Calu3 (cell line): ENCODE measurements at places on chromosomes 2 and 18.

DNA sequence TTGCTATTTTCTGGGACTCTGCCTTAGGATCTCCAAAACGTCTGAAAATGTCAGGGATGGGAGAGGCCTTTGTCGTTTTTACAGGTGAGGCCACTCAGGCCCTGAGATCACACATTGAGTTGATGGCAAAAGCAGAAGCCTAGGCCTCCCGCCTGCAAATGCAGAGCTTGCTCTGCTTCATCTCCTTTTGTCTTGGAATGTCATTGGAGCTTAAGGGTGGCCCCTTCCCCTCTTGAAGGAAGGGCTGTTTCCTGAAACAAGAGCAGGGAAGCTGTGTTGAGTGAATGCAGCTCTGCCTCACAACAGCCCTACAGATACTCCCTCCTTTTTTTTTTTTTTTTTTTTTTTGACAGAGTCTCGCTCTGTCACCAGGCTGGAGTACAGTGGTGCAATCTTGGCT is 123.5 kb downstream of the GLI2 start:
- no peaks in the 10 kb centered on the region for H3K36me3 ChIP-seq
- H3K27ac ChIP-seq = no peak overlapping the region
- no peak for DNase-seq
- peaks cover 9% of the 10 kb centered on the region for H3K4me1 ChIP-seq
- H3K27me3 ChIP-seq = no peaks in the 10 kb centered on the region

DNA sequence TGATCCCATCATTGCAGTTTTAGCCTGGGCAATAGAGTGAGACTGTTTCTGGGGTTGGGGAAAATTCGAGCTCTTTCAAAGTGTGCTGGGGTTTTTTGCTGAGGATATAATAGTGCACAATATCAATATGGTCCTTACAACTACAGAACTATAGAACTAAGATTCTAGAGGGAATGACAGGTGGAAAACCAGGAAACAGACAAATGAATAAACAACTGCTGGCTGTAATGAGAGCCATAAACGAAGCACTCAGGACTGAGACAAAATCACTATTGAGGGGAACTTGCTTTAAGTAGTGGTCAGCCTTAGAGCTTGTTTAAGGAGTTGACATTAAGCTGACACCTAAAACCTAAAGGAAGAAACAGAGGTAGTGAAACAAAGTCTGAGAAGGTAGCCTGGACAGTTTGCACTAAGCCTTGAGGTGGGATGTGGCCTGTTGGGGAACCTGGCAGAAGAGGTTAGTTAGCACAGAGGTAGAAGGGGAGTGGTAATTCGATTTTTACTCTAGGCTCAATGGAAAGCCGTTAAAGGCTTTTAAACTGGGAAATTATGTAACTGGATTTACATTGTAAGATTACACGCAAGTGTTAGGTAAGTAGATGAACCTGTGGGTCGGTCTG is 33.8 kb downstream of the LCLAT1 start:
- no peaks in the 10 kb centered on the region for H3K27me3 ChIP-seq
- H3K4me1 ChIP-seq = peaks cover 25% of the 10 kb centered on the region
- H3K27ac ChIP-seq = peak overlapping the region; percentile 85
- H3K4me3 ChIP-seq = peak overlapping the region; percentile 63

DNA sequence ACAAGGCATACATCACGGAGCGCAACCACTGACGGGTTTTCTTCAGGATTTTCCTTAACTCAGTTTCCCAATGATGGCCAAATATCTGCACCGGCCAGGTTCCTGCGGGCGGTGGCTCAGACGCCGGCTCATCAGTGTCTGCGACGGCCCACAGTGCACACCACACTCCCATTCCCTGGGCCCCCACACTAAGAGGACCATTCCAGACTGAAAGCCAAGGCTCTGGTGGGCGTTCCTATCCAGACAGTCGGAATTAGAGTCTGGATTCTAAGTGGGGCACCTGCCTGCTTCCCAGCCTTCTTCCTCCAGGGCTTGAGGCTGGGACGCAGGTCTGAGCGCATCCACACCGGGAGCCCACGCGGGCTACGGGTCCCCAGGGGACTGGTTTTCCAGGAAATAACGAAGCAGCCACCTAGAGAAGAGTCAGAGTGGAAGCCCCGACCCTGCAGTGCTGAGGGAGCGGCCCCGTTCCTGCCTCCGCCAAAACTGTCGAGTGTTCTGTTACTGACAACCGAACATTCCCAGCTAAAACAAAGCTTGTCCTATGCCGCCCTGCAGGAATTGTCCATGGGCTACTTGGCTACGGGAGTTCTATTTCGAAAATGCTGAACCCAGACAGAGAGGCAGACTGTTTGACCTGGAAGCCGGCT is 75.3 kb downstream of the TMEM18 start:
- no peak for DNase-seq
- no peaks in the 10 kb centered on the region for H3K27me3 ChIP-seq
- no peak overlapping the region for H3K4me3 ChIP-seq
- H3K27ac ChIP-seq = no peak overlapping the region
- peaks cover 18% of the 10 kb centered on the region for H3K4me1 ChIP-seq
- H3K36me3 ChIP-seq = peaks cover 13% of the 10 kb centered on the region

GRCh38 chr2:10721396-10722251 is at the start of gene ATP6V1C2:
ATP6V1C2 (plus strand) TSS chr2:10721630; CDS start chr2:10722850, 1,220 bp downstream.
- DNase-seq = peak; percentile 66
- peak within 1 kb of the TSS; percentile 69 for H3K4me3 ChIP-seq
- peaks cover 53% of the 10 kb centered on the region for H3K27me3 ChIP-seq
- H3K36me3 ChIP-seq = no peaks in the 10 kb centered on the region
- no peak within 1 kb of the TSS for H3K27ac ChIP-seq

GRCh38 chr18:34158881-34159690 is 65.6 kb downstream of the NOL4 start:
- peaks cover 3% of the 10 kb centered on the region for H3K4me1 ChIP-seq
- H3K4me3 ChIP-seq = no peak overlapping the region
- H3K27ac ChIP-seq = no peak overlapping the region
- no peaks in the 10 kb centered on the region for H3K27me3 ChIP-seq
- DNase-seq = no peak

DNA sequence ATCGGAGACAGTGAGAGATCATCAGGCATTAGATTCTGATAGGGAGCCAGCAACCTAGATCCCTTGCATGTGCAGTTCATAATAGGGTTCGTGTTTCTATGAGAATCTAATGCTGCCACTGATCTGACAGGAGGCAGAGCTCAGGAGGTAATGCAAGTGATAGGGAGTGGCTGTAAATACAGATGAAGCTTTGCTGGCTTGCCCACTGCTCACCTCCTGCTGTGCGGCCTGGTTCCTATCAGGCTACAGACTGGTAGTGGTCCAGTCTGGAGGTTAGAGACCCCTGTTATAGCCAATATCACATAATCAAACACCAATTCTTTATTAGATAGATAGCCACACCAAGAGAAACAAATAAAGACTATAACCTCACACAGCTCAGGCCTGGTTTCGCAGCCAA is 51.0 kb upstream of the NBEAL1 start:
- H3K36me3 ChIP-seq = peaks cover 4% of the 10 kb centered on the region
- H3K4me3 ChIP-seq = no peak overlapping the region
- no peak overlapping the region for H3K27ac ChIP-seq

- H3K27me3 ChIP-seq = peaks cover 14% of the 10 kb centered on the region
- H3K27ac ChIP-seq = peak overlapping the region; percentile 50
- H3K4me1 ChIP-seq = peaks cover 15% of the 10 kb centered on the region
- no peaks in the 10 kb centered on the region for H3K36me3 ChIP-seq
- no peak overlapping the region for H3K4me3 ChIP-seq
Observed at GRCh38 chr2:130869441-130870160, 32.9 kb downstream of the ARHGEF4 start.

- H3K4me3 ChIP-seq = no peak overlapping the region
- no peaks in the 10 kb centered on the region for H3K4me1 ChIP-seq
- no peak for DNase-seq
- H3K36me3 ChIP-seq = no peaks in the 10 kb centered on the region
- H3K27ac ChIP-seq = no peak overlapping the region
- H3K27me3 ChIP-seq = no peaks in the 10 kb centered on the region
Observed at GRCh38 chr2:103594823-103595222, 833.0 kb downstream of the TMEM182 start.

DNA sequence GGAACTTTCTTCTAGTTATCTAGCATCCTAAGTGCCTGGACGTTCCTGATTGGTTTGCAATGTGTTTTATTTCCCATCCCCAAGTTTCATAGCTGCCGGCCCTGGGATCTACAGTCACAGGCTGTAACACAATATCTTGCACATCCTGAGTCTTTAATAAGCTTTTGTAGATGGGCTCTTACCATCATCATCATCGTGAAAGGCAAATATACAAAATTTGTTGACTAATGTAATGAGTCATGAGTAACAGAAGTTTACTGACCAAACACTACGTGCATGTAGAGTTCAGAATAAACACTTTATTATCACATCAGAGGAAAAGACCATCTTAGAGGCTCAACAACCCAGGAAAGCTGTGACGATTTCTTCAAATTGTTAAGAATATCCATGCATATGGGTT is 8.1 kb upstream of the TYMS start:
- H3K36me3 ChIP-seq = no peaks in the 10 kb centered on the region
- H3K4me3 ChIP-seq = no peak overlapping the region
- no peak for DNase-seq
- H3K4me1 ChIP-seq = no peaks in the 10 kb centered on the region

DNA sequence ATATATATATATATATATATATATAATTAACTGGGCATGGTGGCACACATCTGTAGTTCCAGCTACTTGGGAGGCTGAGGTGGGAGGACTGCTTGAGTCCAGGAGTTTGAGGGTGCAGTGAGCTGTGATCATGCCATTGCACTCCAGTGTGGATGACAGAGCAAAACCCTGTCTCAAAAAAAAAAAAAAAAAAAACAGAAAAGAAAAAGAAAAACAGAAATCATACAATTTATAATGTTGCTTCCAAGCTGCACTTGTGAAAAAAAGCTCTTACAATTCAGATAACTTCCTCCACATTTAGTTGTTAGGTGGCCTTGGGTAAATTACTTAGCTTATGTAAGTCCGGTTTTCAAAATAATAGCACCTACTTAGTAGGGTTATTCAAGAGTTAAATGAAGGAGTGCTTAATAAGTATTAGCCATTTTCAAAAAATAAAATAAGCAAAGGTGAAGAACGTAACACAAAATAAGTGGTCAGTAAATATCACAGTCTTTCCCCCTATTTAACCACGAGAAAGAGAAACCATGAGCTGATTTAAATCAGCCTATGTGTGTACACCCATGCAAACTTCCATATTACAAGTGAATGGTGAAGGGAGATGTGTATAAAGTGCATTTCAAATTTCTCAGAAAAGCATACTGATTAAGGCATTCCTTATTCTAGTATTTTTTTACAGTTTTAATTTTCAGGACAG is 2.3 kb downstream of the WIPF1 start:
- no peak for DNase-seq
- no peak overlapping the region for H3K27ac ChIP-seq
- peaks cover 7% of the 10 kb centered on the region for H3K4me1 ChIP-seq
- H3K4me3 ChIP-seq = no peak overlapping the region
- peaks cover 11% of the 10 kb centered on the region for H3K27me3 ChIP-seq

GRCh38 chr2:43611987-43612894 is 16.4 kb upstream of the THADA start:
- no peak overlapping the region for H3K4me3 ChIP-seq
- DNase-seq = peak; percentile 82
- no peaks in the 10 kb centered on the region for H3K36me3 ChIP-seq
- no peaks in the 10 kb centered on the region for H3K27me3 ChIP-seq
- peak overlapping the region; percentile 17 for H3K27ac ChIP-seq

- no peak overlapping the region for H3K4me3 ChIP-seq
- peaks cover 11% of the 10 kb centered on the region for H3K27me3 ChIP-seq
- DNase-seq = no peak
Observed at GRCh38 chr2:225354281-225354774, 45.2 kb upstream of the NYAP2 start.

GRCh38 chr2:37377187-37377532 is 32.7 kb downstream of the QPCT start:
- no peaks in the 10 kb centered on the region for H3K27me3 ChIP-seq
- no peak for DNase-seq
- H3K4me1 ChIP-seq = no peaks in the 10 kb centered on the region
- H3K4me3 ChIP-seq = no peak overlapping the region
- H3K27ac ChIP-seq = no peak overlapping the region

DNA sequence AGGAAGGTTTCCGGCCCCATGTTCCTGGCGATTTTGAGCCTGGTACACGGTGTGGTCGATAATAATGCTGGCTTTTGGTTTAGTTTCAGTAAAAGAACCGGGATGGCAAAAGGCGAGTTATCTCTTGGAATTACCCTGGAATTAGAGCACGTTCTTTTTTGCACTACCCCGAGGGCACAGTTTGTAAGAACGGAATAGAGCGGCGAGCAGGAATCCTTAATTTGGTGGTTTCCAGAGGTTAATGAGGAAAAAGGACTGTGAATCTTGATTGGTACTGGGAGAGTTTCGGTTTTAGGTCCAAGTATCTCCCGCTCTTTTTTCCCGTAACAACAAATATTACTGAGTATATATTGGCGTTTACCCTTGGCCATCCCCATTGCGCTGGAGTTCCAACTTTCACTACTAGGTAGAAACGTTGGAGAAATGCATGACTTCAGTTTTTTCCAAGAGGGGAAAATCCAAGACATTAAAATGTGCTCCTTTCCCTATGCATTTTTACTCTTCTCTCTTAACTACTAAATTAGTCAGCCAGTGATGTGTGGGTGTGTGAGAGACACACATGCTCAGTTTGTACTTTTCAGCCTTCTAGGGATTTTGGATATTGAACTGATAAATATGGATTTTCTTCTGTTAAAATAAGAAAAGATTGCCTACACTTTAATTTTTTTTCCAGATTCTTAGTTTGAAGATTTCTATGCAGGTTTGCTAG is 160.8 kb downstream of the AGPS start:
- H3K27ac ChIP-seq = peak overlapping the region; percentile 99
- peaks cover 20% of the 10 kb centered on the region for H3K36me3 ChIP-seq
- no peaks in the 10 kb centered on the region for H3K27me3 ChIP-seq
- DNase-seq = peak; percentile 2
- peak overlapping the region; percentile 94 for H3K4me3 ChIP-seq

- no peaks in the 10 kb centered on the region for H3K4me1 ChIP-seq
- peaks cover 33% of the 10 kb centered on the region for H3K27me3 ChIP-seq
- no peak overlapping the region for H3K4me3 ChIP-seq
- no peak for DNase-seq
Observed at GRCh38 chr18:25247725-25248124, 104.2 kb downstream of the ZNF521 start.

GRCh38 chr2:79487399-79487798 is 25.5 kb upstream of the CTNNA2 start:
- H3K4me1 ChIP-seq = no peaks in the 10 kb centered on the region
- H3K36me3 ChIP-seq = no peaks in the 10 kb centered on the region
- no peak for DNase-seq
- no peak overlapping the region for H3K27ac ChIP-seq

GRCh38 chr18:7000484-7001096 is 117.0 kb downstream of the LAMA1 start:
- DNase-seq = no peak
- H3K36me3 ChIP-seq = no peaks in the 10 kb centered on the region
- H3K27me3 ChIP-seq = peaks cover 57% of the 10 kb centered on the region
- no peak overlapping the region for H3K4me3 ChIP-seq

DNA sequence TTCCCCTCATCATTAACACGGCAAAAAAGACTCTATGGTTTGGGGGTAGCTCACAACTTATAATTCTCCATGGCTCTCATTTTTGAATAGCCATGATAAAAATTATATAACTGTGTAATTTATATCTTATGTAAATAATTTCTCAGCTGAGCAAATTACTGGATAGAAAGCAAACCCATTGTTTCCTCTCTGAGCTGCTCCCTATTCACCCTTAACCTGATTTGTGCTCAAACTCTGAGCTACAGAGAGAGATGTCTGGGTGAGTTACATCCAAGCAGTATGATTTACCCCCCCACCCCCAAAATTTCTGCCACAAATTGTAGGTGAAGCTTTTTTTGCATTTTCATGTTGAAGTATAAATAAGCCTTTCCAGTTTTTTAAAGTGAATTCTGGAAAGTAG is 123.7 kb downstream of the TFCP2L1 start:
- H3K27me3 ChIP-seq = no peaks in the 10 kb centered on the region
- H3K27ac ChIP-seq = no peak overlapping the region
- H3K36me3 ChIP-seq = peaks cover 5% of the 10 kb centered on the region
- DNase-seq = no peak
